ENCODE measurements at places on chromosomes 4 and X.

- DNase-seq, result no peak
- H3K36me3 ChIP-seq, result no peaks in the 10 kb centered on the region
- H3K27me3 ChIP-seq, result no peaks in the 10 kb centered on the region
- no peak overlapping the region for H3K27ac ChIP-seq
These were observed 117.2 kb downstream of the KDM6A start for GRCh38 chrX:44989995-44990770.

GRCh38 chr4:73070074-73070390 lies 516 bp upstream of the COX18 start:
- no peak for DNase-seq
- H3K27me3 ChIP-seq, result no peaks in the 10 kb centered on the region
- peak overlapping the region; percentile 88 for H3K4me3 ChIP-seq
- no peaks in the 10 kb centered on the region for H3K36me3 ChIP-seq
- peaks cover 5% of the 10 kb centered on the region for H3K4me1 ChIP-seq
- peak overlapping the region; percentile 91 for H3K27ac ChIP-seq

GRCh38 chrX:110409925-110410324 lies 51.3 kb downstream of the RTL9 start:
- DNase-seq, result no peak
- H3K27me3 ChIP-seq, result no peaks in the 10 kb centered on the region
- no peak overlapping the region for H3K27ac ChIP-seq
- no peaks in the 10 kb centered on the region for H3K36me3 ChIP-seq
- H3K4me1 ChIP-seq, result peaks cover 14% of the 10 kb centered on the region
- no peak overlapping the region for H3K4me3 ChIP-seq

- H3K27me3 ChIP-seq, result no peaks in the 10 kb centered on the region
- DNase-seq, result no peak
- H3K4me3 ChIP-seq, result peak overlapping the region; percentile 93
- H3K36me3 ChIP-seq, result no peaks in the 10 kb centered on the region
- peaks cover 23% of the 10 kb centered on the region for H3K4me1 ChIP-seq
- peak overlapping the region; percentile 88 for H3K27ac ChIP-seq
These were observed 579 bp downstream of the OGT start for GRCh38 chrX:71533516-71533850.

DNA sequence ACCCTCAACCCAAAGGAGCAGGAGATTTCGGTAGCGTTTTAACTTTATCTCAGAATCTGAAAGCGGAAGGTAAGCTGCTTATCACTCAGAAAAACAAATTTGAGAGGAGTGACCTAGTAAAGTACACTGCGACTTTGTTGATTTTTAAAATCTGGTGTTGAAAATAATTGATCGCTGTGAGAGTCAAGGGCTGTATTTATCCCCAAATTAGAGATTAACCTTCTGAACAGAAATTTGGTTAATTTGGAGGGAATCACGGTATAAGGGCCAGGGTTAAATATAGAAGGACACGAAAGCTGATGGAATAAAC lies 212 bp downstream of the CLCN4 start:
- no peaks in the 10 kb centered on the region for H3K36me3 ChIP-seq
- no peak for DNase-seq
- H3K4me3 ChIP-seq, result peak overlapping the region; percentile 68
- H3K4me1 ChIP-seq, result no peaks in the 10 kb centered on the region
- peak overlapping the region; percentile 52 for H3K27ac ChIP-seq

- H3K36me3 ChIP-seq, result no peaks in the 10 kb centered on the region
- no peak overlapping the region for H3K27ac ChIP-seq
- no peaks in the 10 kb centered on the region for H3K27me3 ChIP-seq
- H3K4me3 ChIP-seq, result no peak overlapping the region
These were observed 21.8 kb downstream of the CMC4 start for GRCh38 chrX:155048977-155049619.

- H3K36me3 ChIP-seq, result no peaks in the 10 kb centered on the region
- no peaks in the 10 kb centered on the region for H3K27me3 ChIP-seq
- H3K27ac ChIP-seq, result peak overlapping the region; percentile 85
- peaks cover 12% of the 10 kb centered on the region for H3K4me1 ChIP-seq
- H3K4me3 ChIP-seq, result peak overlapping the region; percentile 94
- no peak for DNase-seq
These were observed 789 bp downstream of the ARHGAP10 start for GRCh38 chr4:147732518-147733235.

DNA sequence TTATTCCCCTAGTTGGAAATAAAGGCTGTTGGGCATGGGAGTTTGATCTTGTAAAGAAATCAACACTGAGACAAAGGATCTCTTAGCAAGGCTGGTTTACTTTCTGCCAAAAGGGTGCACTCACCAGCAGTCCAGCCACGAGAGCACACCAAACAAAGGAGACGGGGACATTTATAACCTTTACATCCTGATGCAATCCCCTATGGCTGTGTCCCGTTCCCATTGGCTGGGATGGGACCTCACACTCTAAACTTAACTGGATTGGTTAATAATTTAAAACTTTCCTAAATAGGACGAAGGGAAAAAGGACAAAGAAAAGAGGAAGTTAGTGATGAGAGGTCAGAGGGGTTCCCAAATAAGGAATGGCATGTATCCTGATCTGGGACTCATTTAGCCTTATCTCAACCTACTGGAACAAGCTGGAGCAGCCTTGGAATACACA lies 17.9 kb downstream of the METAP1 start:
- H3K27ac ChIP-seq, result peak overlapping the region; percentile 81
- no peak for DNase-seq
- peaks cover 28% of the 10 kb centered on the region for H3K4me1 ChIP-seq
- no peaks in the 10 kb centered on the region for H3K27me3 ChIP-seq
- H3K4me3 ChIP-seq, result peak overlapping the region; percentile 44

DNA sequence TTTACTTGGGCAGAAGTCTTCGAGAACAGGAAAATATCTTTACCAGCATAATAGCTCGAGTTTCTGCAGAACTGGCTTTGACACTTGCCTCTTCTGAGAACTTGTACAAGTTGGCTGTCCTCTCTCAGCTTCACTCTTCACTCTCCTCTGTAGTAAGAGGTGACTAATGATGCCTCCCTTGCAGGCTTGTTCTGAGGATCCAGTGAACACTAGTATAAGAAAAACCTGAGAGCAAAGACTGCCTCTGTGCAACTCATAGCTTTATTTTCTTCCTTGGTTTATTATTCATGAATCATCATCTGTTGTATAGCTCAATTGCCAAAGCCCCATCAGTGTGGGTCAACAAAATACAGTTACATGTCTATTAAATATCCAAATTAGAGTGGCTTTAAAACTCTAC lies 266.7 kb upstream of the CLNK start:
- no peak overlapping the region for H3K27ac ChIP-seq
- no peak for DNase-seq
- H3K4me3 ChIP-seq, result no peak overlapping the region
- no peaks in the 10 kb centered on the region for H3K4me1 ChIP-seq
- H3K27me3 ChIP-seq, result no peaks in the 10 kb centered on the region
